ENCODE measurements at places on chromosomes 3 and 15.

DNA sequence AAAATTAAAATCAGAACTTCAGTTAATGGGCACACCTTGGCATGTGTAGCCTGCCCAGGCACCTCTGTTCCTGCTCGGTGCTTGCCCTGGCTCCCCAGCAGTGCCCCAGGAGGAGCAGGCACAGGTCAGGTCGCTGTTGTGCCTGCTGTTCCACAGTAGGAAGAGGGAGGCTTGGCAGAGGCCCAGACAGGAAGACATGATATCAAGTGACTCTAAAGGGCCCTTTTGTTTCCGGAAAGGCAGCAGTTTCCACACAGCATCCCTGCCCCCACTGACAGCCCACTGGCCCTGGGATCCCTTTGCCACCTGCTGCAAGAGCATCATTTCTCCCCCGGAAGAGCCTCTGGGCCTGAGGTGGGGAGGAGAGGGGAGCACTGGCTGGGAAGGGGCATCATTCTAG, 40.5 kb upstream of the HES1 start:
- no peak for DNase-seq

DNA sequence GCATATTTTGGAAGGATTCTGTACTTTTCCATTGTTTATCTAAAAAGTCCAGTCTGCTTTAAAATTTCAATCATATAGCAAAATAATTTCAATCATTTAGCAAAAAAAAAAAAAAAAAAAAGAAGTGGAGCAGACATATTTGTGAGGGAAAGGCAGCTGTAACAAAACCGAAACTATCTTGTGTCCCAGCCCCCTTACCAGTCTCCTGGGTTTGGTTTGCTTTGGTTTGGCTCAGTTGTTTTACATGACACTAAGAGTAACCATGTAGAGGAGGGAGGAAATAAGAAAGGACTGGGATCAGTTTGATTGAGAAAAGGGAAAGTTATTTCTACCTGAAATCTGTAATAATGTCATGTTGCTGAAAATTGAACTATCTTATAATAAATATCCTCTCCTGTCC, 158.8 kb upstream of the GADL1 start:
- DNase-seq: no peak

- DNase-seq: no peak
Measured at GRCh38 chr3:119518026-119518425, 19.7 kb downstream of the TIMMDC1 start.

GRCh38 chr15:68197661-68198437, 7.3 kb downstream of the CALML4 start:
- no peak for DNase-seq

- DNase-seq: no peak
Measured at GRCh38 chr3:127773752-127774395, 48.4 kb downstream of the MGLL start.

All from G401 (cell line).